ENCODE measurements at places on chromosomes 7 and 10. TPM values are rescaled to one million over a fixed set of nuclear protein-coding genes. Genes with fewer than 3 reads are reported as not detected.

The DNMBP gene
- 25.7 TPM for total RNA-seq

The MEIG1 gene
- 0.46 TPM for total RNA-seq

The FGFBP3 gene
- 0.36 TPM for total RNA-seq

The PPP1R17 gene
- not detected for total RNA-seq

The PLEKHS1 gene
- not detected for total RNA-seq

The CTAGE4 gene
- 0.36 TPM for total RNA-seq

The EFCAB10 gene
- 0.13 TPM for total RNA-seq

The SLC13A1 gene
- total RNA-seq: not detected

The PON1 gene
- not detected for total RNA-seq

The STK31 gene
- not detected for total RNA-seq

The CALN1 gene
- total RNA-seq: not detected

The JCAD gene
- 8.0 TPM for total RNA-seq

The ELMO1 gene
- 0.43 TPM for total RNA-seq

The MGMT gene
- total RNA-seq: 9.4 TPM

The SERPINE1 gene
- 1,589 TPM for total RNA-seq

The SMC3 gene
- total RNA-seq: 21.4 TPM

The HYAL4 gene
- not detected for total RNA-seq

The SEPHS1 gene
- total RNA-seq: 26.0 TPM

The EXOC4 gene
- total RNA-seq: 151 TPM

The UNCX gene
- total RNA-seq: not detected

The TRPV5 gene
- total RNA-seq: not detected

The SPDYE6 gene
- not detected for total RNA-seq

The ABCF2 gene
- 40.4 TPM for total RNA-seq

The OIT3 gene
- 0.03 TPM for total RNA-seq

The PI4K2A gene
- 24.0 TPM for total RNA-seq

The GRID2IP gene
- total RNA-seq: not detected

The NRCAM gene
- 22.6 TPM for total RNA-seq

The ETV1 gene
- total RNA-seq: 33.4 TPM

The GTPBP10 gene
- total RNA-seq: 10.9 TPM

The TDRD1 gene
- 0.13 TPM for total RNA-seq

The NANOS1 gene
- 1.5 TPM for total RNA-seq

The ANKRD1 gene
- total RNA-seq: 24.2 TPM

The TMEM213 gene
- not detected for total RNA-seq

The CYTH3 gene
- total RNA-seq: 42.6 TPM

The IFIT1B gene
- total RNA-seq: not detected

The ZNF282 gene
- 31.5 TPM for total RNA-seq

The ZKSCAN1 gene
- 50.1 TPM for total RNA-seq

The ANKRD22 gene
- total RNA-seq: not detected
